Coronary artery (tissue), 2 donors: ENCODE measurements at places on chromosomes 6 and 20.

DNA sequence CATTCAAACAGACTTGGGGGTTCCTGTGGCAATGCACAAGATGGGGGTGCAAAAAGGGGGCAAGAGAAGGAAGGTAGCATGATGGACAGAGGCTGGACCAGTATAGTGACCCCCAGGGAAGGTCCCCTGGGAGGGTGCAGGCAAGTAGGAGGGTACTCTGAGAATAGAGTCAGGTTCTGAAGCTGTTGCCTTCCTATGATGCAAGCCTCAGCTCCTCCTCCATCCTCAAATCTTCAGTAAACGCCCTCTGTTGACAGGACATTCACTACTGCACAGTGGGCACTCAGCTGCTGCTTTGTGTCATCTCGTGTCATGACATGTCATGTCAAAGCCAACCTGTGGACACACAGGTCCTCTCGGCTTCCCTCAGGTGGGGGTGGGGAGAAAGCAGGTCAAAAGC, 5.8 kb upstream of the SDCBP2 start:
- no peak for DNase-seq

DNA sequence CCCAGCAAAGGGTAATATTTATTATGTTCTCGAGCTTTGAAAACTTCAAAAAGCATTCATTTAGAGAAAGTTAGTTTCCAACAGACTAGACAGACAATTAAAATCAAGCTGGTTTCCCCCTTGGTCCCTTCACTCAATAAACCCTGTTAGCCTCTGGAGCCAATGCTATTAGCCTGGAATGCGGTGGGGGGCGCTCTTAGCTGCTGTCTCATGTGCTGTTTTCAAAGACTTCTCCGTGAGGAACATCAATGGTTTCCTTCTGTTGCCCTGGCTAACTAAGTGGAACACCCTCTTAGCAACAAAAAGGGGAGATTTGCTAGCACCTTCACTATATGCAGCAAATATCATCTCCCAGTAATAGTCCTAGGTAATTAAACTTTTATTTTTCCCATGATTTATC, 86.4 kb downstream of the LY86 start:
- no peak for DNase-seq

- DNase-seq, result no peak
These were observed 255.1 kb downstream of the RNGTT start for GRCh38 chr6:88708197-88708744.

DNA sequence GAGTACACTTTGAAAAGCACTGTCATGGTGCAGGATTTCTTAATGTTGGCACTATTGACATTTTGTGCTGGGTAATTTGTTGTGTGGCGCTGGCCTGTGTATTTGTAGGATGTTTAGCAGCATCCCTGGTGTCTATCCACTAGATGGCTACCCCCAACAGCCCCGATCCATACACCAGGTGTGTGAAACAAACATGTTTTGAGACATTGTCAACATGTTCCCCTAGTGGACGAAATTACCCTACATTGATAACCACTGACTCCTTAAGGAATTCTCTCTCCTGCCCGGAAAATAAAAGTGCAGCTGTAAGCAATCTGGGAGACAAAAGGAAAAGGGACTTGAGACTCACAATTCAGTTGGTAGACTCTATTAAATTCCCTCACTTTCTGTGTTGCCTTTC, 52.6 kb upstream of the TMEM200A start:
- DNase-seq, result no peak

GRCh38 chr6:149863698-149864577, at the start of gene LRP11:
LRP11 (minus strand) TSS chr6:149864359; CDS start chr6:149864020, 339 bp downstream.
- DNase-seq, result peak; percentile 89

DNA sequence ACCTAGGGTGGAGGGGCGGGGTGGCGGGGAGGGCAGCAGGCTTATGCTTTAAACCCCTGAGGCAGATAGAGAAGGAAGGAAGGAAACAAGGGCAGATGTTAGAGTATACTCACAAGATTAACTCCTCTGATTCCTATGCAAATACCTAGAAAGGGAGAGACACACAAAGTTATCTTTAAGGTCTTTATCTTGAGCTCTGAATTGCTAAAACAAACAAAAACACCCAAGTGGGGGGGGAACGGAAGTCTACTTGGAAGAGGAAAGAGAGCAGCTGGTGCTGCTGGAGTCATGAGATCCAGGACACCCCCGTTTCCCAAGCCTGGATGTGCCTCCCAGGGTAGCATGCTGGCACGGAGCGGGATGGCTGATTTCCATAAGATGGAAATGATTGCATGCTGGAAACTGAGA, 43.4 kb downstream of the PLAGL1 start:
- no peak for DNase-seq

DNA sequence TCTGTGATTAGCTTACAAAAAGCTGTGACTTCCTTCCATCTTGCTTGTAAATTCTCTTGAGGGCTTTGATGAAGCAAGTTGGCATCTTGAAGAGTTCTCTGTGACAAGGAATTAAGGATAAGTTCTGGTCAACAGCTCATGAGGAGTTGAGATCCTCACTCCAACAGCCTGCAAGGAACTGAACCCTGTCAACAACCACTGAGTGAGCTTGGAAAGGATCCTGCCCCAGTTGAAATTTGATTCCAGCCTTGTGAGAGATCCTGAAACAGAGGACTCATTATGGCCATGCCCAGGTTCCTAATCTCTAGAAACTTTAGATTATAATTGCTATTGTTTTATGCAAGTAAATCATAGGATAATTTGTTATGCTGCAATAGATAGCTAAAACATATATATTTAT, 133.7 kb downstream of the PTCHD4 start:
- DNase-seq, result no peak

DNA sequence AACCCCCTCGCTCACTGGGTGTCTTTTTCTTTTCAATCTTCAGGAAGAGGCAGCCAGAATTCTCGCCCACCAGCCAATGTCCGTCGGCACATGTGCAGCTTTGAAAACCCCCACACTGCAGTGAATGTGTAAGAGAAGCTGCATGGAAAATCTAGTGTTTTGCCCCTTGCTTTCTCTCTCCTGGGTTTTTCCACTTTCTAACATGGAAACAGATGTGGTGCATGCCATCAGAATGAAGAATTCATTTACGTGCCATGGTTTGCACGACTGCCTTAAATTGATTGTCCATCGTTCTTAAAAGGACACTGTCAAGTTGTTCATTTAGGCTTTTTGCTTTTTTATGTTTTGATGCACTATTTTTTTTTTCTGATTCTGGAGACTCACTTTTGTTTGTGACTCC, 117.1 kb upstream of the RAB32 start:
- DNase-seq, result no peak

DNA sequence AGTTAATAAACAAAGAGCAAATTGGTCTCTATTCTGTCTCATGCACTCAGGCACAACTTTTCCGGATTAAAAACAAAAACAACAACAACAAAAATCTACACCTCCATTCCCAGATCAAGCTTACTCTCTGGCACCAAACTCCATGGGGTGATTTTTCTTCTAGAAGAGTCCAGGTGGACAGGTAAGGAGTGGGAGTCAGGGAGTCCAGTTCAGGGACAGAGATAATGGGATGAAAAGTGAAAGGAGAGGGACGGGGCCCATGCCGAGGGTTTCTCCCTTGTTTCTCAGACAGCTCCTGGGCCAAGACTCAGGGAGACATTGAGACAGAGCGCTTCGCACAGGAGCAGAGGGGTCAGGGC, 437 bp upstream of the HLA-A start:
- no peak for DNase-seq

- peak; percentile 46 for DNase-seq
These were observed 8.0 kb downstream of the DNPH1 start for GRCh38 chr6:43221046-43221972.

- no peak for DNase-seq
These were observed 202.1 kb upstream of the PRDM1 start for GRCh38 chr6:105884011-105884410.

DNA sequence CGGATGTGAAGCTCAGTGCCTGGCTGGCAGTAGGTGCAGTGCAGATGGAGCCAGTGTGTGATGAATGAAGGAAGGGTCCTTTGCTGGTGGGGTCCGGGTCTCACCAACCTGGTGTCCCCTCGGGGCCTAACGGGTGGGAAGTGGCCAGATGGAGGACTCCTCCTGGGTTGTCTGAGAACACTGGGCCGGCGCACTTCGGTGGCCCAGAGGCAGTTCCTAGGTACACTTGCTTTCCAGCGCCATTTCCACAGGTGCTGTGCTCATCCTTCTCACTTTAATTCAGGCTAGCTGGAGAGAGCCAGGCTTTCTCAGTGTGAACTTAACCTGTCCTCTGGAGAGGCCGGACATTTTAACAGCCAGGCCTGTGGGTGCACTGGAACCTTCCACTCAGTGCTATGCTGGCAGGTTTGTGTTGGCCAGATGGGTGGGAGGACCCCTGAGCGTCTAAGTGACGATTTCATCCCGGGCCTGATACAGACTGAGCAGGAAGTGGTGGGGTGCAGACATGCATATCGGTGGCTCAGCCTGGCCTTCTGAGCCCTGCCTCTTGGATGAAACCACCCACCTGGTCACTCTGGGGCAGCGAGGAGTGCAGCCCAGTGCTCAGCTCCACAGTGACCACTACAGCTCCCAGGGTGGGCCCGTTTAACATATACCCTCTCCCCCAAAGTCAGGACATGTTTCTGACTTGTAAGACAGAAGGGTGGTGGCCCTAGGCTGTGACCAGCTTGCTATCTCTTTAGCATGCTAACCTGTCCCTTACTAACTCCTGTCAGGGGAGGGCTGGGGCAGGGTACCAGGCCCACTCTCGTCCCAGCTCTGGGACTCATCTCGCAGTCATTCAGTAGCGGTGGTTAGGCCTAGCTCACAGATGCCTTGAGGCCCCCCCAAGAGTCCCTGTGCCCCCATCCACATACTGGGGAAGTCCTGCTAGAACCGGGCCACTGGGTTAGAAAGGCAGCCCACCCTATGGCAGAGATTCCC, 8.2 kb upstream of the PYGB start:
- no peak for DNase-seq

DNA sequence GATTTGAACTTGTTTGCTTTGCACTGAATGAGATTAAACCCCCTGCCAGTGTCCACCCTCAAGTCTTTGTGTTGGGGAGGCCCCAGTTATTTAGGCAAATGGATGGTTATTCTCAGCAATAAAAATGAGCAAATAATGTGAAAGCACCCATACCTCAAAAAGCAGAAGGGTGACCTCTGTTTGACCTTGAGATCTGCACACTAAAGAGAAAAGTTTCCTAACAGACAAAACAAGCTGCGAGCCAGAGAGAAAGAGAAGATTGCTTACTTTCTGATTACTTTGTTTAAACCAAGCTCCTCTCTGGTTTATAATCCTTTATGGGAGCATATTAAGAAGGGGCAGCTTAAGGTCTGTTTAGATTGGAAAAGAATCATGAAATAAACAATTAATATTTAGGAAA, 30.4 kb upstream of the TRERF1 start:
- DNase-seq, result no peak

DNA sequence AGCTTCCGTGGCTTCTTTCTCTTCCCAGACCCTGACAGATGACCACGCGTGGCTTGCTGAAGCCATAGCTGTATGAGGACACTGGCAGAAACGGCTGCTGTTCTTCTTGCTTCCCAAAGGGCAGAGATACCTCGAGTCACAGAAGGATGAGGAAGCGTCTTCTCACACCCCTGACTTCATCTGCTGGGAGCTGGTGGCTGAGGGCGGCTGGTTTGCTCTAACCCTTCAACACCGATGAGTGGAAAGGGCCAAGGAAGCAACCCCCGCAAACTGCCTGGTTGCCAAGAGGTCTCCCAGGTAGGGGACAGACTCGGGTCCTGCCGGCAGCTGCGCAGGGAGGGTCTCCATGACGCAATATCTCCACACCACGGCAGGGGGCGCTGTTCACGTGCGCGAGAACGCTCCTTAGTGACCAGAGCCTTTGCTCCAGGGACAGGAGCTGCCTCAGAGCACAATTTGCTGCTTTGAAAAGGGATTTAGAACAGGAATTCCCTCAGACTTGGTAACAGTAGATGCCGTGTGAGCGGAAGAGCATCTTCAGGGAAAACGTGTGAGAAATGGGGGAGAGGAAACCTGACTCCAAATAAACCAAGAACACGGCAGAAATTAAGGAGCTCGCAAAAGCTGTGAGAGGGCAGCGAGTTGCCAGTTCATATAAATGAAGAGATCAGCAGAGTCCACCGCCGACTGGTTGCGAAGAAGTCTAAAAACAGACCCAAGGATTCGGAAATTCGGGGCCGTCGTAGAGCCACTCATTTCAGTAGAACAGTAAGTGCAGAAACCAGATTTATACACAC, 80.2 kb downstream of the ERMARD start:
- DNase-seq, result peak; percentile 72

DNA sequence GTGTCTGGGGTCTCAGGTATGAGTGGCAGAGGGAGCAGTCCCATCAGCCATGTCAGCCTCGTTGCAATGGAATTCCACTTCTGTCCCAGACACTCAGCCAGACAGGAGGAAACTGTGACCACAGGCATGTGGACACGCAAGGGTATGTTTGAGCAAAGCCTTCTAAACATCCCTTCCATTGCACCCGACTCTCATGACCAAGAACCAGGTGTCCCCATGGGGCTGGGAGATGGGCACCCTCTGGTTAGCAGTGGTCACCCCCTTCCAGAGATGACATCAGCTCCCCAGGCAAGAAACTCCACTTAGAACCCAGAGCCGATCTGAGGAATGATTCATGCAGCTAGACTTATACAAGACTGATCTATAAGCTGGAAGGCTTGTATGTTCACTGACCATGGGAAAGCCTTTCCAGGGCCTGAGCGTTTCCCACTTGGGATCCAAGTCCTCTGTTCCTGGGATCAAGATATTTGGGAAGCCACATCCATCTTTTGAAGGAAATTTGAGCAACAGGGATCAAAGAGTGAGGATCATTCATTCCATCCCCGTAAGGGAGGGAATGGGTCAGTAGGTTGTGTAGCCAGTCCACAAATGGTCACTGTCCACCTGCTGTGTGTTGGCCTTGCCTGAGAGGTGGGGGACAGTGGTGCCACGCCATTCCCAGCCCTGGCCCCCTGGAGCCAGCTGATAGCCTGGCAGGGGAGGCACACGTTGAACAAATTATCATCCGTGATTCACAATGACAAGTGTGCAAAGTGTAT, 3.9 kb upstream of the MRGBP start:
- DNase-seq, result no peak

- no peak for DNase-seq
These were observed 2.3 kb upstream of the TXNDC5 start for GRCh38 chr6:7912736-7913517.

DNA sequence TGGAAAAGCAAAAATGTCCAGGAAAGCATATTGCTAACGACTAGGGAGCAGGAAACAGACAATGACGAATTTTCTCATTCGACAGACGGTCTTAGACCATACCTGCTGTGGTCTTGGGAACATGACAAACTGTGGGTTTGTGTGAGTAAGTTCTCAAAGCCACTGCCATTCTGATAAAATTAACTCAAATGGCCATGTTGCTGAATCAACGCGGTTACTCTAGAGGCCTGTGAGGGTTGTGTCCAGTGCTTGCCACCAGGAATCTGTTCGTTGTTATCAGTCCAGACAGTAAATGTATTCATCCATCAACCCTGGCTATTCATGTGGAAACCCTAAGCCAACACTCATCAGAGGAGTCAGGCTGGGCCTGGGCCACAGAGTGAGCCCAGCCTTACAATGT, 124.3 kb downstream of the MYLK4 start:
- no peak for DNase-seq
